Activated CD8-positive, alpha-beta memory T cell treated with anti-CD3 and anti-CD28 coated beads, Interleukin-2, amount 10 ng/mL, durations not matched to agents 7 days and 5 days (primary cell): ENCODE measurements at places on chromosomes 11 and 22.

DNA sequence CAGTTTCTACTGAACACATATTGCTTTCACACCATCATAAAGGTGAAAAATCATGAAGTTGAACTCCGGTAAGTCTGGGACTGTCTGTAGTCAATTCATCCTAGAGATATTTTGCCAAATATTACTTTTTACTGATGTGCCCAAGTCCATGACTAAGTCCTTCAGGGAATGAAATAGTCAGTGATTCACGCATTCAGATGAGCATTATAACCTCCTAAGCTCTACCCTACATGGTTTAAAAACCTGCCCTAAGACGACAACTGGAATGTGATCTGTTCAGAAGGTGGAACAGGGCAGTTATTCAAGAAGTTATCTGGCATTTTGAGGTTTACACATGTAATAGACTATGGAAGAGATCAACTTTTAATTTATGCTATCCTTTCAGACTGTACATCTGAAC is 125.6 kb downstream of the TRPC6 start:
- DNase-seq: no peak

GRCh38 chr22:19287076-19287707 is 4.3 kb downstream of the CLTCL1 start:
- DNase-seq: no peak

- peak; percentile 82 for DNase-seq
Measured at GRCh38 chr22:22942511-22943329, 55.1 kb downstream of the IGLL5 start.

DNA sequence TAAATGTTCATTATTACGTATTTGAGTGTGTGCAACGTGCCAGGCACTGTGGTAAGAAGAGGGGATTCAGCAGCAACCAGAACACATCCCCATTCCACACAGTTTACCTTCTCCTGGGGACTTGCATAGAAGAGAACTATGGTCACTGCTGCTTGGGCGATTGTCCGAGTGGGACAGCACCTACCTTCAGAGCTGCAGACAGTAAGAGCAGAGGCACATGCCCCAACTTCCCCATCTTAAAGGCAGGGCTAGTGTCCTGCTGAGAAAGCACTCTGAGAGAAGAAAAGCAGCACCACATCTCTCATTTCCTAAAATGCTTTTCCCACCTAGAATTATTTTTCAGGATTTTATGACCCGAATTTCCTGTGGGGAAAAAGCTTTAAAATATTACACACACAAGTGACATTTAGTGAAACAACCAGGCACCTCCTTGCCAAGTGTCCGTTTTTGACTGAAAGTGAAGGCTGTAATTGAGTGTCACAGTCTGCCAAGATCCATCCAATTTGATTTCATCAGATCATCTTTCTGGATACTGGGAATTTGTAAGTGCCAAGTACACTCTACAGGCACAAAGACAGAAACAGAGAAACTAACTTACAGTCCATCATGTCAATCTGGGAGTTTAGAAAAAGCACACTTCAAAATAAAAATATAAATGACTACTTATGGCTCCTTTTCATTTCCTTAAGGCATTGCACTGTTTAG is 24.6 kb downstream of the TRAF6 start:
- DNase-seq: no peak

GRCh38 chr11:44986315-44986714 is 35.6 kb upstream of the TP53I11 start:
- no peak for DNase-seq

DNA sequence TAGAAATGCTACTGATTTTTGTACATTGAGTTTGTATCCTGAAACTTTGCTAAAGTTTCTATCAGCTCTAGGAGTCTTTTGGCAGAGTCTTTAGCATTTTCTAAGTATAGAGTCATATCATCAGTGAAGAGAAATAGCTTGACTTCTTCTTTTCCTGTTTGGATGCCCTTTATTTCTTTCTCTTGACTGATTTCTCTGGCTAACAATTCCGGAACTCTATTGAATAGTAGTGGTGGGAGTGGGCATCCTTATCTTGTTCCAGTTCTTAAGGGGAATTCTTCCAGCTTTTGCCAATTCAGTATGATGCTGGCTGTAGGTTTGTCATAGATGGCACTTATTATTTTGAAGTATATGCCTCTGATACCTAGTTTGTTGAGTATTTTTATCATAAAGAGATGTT is 197.7 kb downstream of the AASDHPPT start:
- no peak for DNase-seq

DNA sequence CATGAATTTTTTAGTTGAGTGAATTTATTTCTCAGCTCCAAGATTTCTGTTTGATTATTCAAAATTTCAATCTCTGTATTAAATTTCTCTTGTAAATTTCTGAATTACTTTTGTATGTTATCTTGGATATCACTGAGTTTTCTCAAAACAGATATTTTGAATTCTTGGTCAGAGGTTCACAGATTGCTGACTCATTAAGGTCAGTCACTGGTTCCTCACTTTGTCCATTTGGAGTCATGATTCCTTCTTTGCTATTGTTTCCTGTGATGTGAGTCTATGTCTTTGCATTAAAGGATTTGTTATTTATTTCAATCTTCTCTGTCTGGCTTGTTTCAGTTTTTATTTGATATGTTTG is 10.2 kb upstream of the IL17RA start:
- DNase-seq: no peak

DNA sequence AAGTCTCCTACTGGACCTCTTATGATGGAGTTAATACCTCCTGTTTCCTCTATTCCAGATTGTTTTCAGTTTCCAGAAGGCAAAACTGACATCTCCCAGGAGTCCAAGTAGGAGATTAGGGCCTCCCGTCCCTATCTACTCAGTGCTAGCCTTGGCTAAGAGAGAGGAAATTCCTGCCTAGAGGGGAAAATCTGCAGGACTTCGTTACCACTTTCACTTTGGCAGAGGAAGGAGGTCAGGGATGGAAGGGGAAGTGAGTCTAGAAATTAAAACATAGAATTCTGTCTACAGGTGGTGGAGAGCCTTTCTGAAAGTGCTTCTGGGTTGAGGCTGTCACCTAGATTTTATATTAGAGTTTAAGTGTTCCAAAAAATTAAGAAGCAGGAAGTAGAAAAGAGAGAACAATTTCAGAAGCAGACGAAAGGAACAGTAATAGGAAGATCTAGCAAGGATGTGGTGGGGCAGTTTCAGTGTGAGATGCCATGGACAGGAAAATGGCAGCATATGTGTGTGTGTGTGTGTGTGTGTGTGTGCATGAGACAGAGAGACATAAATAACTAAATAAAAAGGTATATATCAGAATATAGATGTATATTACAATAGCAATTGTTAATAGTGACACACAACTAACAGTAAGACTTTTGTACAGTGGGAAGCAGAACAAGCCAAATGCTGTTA is 2.4 kb upstream of the TRIM68 start:
- DNase-seq: peak; percentile 68

DNA sequence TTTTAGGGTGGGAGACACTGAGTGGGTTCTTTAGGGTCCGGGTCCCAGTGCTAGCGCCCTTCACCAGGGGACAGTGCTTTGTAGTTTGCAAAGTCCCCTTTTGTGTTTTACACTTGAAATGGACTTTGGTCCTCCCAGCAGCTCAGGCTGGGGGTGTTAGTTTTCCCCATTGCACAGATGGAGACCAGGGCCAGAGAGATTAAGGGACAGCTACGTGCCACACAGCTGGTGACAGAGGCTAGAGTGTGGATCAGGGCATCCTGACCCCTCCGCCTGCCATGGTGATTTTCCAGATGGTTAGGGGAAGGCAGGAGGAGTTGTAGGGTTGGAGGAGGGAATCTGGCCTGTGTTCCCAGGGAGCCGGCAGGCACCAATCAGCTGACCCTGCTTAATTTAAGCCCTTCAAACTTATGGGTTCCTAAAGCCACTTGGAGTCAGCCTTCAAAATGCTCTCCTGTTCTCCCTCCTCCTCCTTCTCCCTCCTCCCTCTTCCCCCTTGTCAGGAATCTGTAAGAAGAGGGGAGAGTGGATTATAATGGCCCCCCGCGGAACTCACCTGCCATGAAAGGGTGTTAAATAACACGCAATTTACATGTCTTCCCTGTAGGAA is 22.5 kb upstream of the MPPED1 start:
- no peak for DNase-seq

GRCh38 chr11:127338380-127339259 is 338.1 kb upstream of the KIRREL3 start:
- no peak for DNase-seq

DNA sequence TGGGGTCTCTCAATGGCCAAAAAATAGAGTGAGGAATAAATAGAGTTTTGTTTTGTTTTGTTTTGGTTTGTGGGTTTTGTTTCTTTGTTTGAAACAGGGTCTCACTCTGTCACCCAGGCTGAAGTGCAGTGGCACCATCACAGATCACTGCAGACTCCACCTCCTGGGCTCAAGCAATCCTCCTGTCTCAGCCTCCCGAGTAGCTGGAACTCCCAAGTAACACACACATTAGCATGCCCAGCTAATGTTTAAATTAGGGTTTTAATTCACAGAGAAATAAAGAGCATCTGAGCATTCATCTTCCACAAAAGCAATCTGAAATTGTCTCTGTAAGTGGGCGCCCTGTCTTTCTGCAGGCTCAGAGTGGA is 9.2 kb upstream of the IFITM3 start:
- no peak for DNase-seq

DNA sequence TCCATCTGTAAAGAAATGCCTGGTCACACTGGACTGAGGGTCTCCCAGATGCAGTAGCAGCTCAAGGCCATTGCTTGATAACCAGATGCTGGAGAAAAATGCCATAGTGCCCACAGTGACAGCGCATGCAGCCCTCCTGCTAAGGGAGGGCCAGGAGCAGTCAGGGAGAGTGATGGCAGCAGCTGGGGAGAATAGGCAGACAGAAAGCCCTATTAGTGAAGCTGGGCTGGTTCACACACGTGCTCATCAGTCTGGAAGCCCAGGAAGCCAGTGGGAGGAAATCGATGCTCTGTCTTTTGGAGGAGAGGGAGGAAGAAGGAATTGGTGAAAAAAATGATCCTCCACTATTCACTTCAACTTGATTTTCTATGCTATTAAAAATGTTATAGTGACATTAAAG is 82.9 kb downstream of the OSBP2 start:
- no peak for DNase-seq

GRCh38 chr22:35868938-35869337 is 151.3 kb downstream of the APOL5 start:
- no peak for DNase-seq

DNA sequence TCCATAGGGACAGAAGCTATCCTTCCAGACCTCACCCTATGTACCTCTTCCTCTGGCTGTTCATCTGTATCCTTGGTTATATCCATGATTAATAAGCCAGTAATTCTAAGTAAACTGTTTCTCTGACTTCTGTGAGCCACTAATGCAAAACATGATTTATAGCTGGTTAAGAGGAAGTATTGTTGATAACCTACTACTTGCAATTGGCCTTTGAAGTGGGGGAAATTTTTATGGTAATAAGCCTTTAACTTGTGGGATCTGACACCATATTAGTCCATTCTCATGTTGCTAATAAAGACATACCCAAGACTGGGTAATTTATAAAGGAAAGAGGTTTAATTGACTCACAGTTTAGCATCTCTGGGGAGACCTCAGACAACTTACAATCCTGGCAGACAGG is 21.9 kb downstream of the CASP12 start:
- DNase-seq: no peak

- no peak for DNase-seq
Measured at GRCh38 chr11:6671991-6672390, 11.1 kb downstream of the MRPL17 start.

DNA sequence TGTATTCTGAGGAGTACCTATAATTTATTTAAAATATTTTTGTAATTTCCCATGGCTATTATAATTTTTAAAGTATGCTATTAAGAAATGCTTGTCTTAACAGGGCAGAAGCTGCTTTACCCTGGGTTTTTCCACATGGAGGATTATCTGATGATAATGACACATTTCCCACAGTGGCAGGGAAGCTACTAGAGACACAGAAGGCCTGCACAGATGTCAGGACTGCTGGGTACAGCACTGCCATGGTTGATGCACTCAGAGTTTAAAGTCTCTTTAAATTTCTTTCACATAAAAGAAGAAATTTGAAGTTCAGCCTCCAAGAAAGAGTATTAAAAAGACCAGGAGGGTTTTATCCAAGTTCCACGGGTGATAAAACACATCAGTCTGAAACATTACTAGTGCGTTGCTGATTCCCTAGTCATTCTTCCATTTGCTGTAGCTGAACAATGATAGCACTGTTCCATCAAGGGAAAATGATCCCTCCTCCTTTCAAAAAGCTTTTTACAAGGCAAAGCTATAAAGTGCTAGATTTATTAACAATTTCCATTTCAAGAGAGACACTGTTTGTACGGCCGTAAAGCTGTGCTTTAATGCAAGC is 363.0 kb downstream of the CNTN5 start:
- DNase-seq: no peak

- DNase-seq: peak; percentile 75
Measured at GRCh38 chr22:24402460-24403192, 24.8 kb upstream of the ADORA2A start.

GRCh38 chr11:134063991-134064747 is 4.7 kb upstream of the JAM3 start:
- no peak for DNase-seq

DNA sequence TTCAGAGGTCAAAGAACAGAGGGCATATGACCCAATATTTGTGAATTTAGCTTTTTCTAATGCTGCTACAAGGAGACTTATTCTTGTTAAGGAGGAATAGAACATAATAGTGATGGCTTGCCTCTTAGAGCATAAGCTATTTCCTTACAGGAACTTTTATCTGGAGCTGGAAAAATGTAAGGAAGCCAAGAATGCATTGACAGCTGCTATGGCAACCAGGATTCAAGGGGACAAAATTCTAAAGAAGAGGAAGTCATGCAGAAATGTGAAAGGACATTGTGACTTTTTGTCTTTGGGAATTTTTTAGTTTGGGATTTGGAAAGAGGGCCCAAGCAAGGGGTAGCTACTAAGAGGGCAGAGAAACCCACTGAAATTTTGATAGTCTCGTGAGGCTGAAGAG is 51.1 kb downstream of the EHF start:
- no peak for DNase-seq

DNA sequence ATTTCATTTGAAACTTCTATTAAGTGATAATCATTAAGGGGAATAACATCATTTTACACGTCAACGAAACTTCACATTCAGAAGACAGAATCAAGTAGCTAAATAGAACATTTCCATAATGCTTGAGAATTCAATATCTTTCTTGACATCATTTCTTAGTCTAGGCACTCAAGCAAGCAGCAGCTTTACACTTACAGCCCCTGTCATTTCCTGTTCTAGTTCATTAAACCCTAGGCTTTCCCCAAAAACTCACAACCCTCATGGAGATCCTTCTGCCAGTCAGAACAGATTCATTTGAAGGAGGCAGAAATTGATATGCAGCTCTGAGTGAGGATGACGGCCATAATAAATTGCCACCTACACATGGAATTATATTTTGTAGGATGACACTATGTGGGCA is 5.3 kb upstream of the HORMAD2 start:
- no peak for DNase-seq
